GM19239 (cell line): ENCODE measurements at places on chromosomes 7 and 10.

- no peak for DNase-seq
Measured at GRCh38 chr10:60849217-60849616, 70.9 kb downstream of the CDK1 start.

- DNase-seq = no peak
Measured at GRCh38 chr7:131124867-131125266, 202.8 kb upstream of the MKLN1 start.

DNA sequence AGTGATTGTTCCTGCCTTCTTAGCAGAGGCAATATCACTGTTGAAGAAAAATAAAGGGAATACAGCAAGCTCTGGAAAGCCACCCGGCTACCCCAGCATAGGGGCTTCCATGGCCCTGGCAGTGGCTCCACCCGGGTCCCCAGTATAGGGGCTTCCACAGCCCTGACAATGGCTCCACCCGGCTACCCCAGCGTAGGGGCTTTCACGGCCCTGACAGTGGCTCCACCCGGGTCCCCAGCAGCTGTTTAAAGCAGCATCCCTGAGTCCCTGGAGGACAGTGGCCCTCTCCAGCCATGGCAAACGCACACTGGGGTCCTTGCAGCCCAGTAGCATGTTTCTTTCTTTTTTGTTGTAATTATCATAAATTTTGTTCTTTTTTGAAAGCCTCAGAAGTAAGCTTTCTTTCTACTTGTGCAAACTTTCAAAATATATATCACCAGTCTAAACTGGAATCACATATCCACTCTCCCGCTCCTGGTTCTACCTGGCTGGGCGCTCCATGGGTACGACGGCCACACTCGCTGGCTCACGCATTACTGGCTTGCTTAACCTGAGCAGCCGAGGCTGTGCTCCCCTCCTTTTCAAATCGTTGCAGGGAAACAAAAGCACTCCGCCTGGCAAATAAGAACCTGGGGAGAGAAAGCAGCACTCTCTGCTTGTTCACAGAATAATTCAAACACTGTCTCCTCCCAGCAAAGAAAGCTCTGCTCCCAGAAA, 62.1 kb downstream of the TCERG1L start:
- DNase-seq = no peak

GRCh38 chr7:75039709-75040108, 33.9 kb downstream of the RCC1L start:
- no peak for DNase-seq

DNA sequence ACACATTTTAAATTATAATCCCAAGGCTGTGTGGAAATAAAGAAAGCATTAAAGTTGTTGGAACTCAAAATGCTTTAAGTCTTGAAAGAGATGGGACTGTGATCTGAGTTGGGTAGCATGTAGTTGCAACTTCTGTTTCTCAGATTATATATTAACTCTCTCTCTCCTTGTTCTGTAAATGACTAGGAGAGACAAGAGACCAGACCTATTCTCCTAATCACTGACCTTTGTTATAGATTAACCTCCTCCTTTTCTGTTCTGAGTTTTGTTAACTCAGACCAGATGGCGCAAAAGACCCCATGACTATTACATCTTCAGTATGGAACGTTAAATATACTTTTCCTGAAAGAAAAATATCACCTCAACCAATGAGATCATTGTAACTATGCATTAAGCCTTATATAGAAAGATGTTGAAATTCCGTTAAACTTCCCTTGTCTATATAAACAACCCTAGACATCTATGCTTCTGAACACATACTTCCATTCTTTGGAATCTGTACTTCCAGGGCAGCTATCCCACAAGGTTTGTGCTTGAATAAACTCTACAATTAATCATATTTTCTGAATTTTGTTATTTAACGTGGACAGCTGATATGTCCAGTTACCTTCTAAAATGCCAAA, 143.5 kb upstream of the TRIM24 start:
- peak; percentile 30 for DNase-seq
